Activated CD4-positive, alpha-beta T cell treated with anti-CD3 and anti-CD28 coated beads for 4 hours (primary cell): ENCODE measurements at places on chromosomes 1 and 21.

- DNase-seq, result no peak
These were observed 138.9 kb upstream of the DMRTA2 start for GRCh38 chr1:50562106-50562505.

DNA sequence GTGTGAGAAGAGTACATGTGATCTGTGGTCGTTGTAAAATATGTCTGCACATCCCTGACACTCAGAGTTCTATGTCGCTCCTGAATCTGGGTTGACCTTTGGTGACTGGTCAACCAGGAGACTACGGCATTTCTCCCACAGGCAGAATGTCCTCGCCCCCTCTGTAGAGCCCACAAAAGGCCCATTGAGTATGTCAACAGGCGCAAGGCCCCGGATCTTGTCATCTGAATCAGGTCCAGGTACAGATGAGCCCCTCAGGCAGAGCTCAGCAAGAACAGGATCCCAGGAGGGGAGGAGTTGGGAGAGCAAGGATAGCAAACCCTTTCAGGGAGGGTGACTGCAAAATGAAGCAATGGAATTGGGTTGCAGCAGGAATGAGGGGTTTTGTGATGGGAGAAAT, 126.5 kb downstream of the MATN1 start:
- no peak for DNase-seq

GRCh38 chr1:173388352-173388751, 88.8 kb upstream of the PRDX6 start:
- DNase-seq, result no peak

DNA sequence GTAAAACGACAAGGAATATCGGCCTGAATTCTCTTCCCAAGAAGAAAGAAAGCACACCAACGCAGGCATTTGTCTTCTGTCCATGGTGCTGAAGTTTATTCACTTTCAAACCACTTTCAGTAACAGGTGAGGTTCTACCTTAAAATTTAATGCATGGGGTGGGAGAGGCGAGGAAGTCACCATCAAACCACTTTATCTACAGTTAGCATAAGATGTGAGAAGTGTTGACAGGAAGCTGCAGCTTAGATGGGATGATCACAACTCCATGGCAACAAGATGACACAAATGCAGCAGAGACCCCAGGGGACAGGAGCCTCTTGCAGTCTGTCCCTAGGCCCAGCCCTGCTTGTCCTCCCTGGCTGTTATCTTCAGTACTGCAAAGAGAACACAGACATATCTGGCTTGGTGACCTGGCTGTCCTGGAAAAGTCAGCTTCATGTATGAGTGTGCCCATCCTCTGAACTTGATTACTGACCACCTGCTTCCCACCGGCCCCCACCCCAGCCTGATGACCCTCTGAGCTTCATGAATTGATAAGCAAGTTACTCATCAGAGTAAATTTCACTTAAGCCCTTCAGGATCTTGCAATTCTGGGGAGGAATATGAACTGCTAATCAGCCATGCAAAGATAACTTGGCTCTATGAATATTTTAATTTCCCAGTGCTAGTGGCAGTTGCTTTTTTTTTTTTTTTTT, 1.8 kb downstream of the NPPA start:
- no peak for DNase-seq

GRCh38 chr1:7294636-7295035, 476.5 kb upstream of the VAMP3 start:
- no peak for DNase-seq

GRCh38 chr1:69862906-69863305, 295.2 kb downstream of the LRRC7 start:
- no peak for DNase-seq

GRCh38 chr1:217275655-217276398, 355.1 kb downstream of the GPATCH2 start:
- DNase-seq, result no peak

GRCh38 chr1:175443332-175443731, 250.8 kb upstream of the KIAA0040 start:
- no peak for DNase-seq

DNA sequence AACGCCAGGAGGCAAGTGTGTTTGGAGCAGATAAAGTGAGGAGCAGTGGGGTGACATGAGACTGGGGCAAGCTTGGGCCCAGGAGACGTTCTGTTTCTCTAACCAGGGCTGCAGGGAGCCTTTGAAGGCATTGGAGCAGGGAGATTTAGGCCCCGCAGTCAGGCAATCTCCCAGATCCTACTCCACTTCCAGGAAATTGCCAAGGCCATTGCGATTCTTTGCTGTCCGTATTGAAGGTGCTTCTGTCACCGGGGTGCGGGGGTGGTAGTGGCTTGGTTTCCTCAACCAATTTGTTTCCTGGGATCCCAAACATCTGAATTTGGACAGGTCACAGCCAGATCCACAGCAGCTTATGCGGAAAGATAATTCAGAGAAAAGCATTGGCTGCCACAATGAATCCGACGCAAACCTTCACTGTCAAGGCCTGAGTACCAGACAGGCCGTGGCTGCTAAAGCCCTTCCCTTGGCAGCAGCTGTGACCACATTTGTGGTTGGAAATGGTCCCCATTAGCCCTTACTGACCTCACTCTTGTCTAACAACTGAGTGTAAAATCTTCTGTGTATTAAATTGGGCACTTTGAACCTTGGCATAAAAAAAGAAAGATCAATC, 385.6 kb downstream of the PTPRU start:
- DNase-seq, result no peak

DNA sequence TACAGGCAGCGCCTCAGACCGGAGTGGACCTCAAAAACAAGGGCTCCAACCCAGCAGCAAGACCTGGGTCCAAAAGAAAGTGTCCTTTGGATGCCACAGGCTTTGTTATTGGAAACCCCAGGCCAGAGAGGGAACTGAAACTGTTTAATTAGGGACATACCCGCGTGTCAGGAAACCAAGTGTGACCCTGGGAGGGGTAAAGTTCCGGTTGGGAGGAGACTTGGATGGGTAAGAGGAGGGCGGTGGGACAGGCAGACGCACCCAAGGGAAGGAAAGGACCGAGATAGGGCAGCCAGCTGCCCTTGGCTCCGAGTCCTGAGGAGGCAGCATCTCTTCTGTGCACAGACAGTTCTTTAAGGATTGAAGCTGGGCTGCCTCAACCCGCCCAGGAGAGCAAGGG, 71.4 kb downstream of the CDC7 start:
- DNase-seq, result no peak

GRCh38 chr1:60923389-60924087, 158.8 kb upstream of the NFIA start:
- DNase-seq, result no peak

- DNase-seq, result no peak
These were observed 22.5 kb upstream of the DPYD start for GRCh38 chr1:97943354-97943753.

DNA sequence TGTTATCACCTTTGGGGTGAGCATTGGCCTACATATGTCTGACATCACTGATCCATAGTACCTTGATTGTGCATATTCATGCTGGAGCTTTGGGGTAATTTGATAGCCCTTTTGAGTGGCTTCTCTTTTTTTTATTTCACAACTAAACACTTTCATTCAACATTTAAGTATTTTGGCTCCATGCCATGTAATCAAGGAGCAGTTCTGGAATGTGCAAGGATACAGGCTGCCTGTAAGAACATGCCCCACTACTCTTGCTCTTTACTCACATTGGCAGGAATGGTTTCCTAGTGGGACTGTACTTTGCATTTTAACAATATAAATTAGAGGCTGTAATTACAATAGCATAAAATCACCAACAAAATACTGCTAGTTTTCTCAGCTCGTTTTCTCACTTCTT, 300.7 kb upstream of the SPAG17 start:
- no peak for DNase-seq

DNA sequence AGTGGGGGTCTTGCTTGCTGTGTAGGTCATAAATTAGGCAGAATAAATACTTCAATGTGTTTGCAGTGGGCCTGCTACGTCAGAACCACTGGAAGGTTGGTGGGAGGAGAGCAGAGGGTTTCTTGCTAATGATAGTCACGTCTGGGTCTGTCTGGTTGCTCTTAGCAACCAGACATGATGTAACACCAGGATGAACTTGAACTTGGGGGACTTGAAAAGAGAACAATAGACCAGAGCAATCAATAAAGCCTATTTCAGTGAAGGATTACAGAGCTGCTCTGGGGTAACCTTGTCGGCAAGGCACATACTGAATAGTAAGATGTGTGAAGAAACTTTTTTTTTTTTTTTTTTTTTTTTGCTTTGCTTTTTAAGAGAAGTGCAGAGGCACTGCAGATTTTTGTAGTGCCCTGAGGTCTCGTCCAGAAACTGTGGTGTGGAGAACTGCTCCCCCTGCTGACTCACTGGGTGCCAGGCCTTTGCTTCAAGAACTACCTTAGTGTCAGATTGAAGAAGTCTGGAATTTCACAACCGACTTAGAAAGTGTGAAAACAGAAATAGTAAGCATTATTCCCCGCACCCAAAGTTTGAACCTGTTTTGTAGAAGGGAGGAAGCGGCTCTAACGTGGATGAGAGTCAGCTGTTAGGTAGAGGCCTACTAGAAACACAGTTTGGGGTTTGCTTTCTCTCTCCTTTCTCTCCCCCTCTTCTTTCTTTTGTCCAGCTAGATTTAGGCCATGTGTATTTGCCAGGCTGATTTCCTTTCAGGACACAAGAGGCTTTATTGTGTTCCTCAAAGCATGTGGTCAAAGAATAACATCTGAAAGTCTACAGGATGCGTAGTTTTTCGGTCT, 271.6 kb downstream of the TM2D1 start:
- DNase-seq, result peak; percentile 57

GRCh38 chr21:31289702-31290101, 54.4 kb downstream of the TIAM1 start:
- DNase-seq, result no peak

DNA sequence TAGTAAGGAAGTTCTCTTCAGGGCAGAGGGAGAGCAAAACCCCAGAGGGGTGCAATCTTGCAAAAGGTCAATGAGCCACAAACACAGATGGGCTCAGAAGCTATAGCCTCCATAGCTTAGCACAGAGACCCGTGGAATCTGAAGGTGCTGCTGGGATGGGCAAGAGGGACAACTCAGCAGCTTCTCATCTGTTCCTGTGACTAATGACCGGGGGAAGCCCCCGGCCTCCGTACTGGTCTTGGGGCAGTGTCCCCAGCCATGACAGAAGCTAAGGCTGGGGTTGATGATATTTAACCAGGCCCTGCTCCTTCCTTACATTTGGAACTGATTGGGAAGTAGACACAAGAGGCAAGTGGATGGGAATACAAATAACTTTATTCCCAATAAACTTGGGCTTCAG, 19.1 kb downstream of the EXOC8 start:
- DNase-seq, result no peak

DNA sequence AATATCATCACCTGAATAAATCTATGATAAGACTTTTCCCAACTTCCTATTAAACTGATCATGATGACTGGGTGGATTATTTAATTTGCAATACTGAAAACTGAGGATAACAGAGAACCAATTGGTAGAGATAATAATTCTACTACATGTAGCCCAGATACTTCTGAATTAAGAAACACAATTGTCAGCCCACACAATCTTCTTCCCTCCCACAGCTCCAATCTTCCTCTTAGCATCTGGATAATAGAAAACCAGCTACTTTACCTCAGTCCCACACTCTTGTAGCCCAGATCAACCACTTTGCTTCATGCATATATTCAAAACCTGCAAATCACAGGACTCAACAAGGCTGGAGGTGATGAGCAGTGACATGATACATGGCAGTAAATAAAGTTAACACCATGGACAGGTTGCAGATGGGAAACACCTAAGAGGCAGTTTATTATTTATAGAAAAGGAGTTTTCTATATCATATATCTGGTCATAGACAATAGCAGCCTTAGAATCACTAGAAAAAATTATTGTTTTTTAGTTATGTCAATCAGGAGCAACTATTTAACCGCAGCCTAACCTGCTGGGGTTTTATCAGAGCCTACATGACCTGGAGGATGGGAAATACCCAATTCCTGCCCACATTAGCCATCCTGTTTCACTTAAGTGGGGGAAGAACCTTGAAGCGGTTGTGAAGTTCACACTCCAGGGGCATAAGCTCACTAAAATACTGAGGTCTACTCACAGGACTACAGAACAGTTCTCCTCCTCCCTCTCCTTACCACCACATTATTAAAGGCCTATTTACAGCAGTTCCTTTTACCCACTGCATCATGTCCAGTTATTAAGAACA, 16.7 kb downstream of the FRRS1 start:
- no peak for DNase-seq

DNA sequence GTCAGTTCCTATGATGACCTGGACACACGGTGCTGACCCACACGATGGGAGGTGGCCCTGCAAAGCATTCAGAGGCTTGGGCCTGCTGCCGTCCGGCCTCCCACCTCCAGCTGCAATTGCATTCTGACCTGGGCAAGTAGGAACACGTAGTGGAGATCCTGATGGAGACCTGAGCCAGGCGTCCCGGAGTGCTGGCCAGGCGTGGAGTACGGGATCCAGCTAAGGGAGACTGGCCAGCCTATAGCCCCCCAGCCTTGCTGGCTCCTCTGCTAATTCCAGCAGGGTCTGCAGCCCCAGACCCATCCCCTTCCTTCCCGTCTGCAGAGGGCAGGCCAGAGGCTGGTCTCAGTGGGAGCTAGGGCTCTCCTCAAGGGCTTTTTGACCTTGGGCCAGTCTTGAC, 11.2 kb downstream of the CD46 start:
- no peak for DNase-seq

DNA sequence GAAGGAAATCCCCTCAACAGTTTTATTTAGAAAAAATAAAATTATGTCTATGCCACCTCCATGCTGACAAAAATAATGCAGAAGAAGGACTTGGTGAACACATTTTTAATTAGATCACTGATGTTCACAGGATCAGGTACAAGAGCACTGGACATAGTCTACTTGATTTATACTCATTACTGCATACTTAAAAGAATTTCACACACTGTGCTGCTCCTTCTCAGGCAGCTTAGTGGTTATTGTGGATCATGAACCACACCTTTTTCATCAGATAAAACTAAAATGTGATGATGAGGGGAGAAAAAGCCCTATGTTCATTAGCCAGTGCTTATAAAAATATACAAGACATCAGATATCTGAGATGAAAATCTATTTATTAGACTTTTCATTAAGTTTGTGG, 103.3 kb upstream of the DPH5 start:
- no peak for DNase-seq

- DNase-seq, result no peak
These were observed 32.7 kb downstream of the TFAP2E start for GRCh38 chr1:35605867-35606182.

DNA sequence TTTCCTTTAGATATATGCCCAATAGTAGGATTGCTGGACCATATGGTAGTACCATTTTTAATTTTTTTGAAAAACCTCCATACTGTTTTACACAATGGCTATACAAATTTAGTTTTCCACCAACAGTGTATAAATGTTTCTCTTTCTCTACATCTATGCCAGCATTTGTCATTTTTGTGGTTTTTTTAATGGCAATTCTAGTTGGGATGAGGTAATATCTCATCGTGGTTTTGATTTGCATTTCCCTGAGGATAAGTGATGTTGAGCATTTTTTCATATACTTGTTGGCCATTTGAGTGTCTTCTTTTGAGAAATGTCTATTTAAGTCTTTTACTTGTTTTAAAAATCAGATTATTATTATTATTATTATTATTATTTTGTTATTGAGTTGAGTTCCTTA, 35.5 kb downstream of the PLA2G4A start:
- DNase-seq, result no peak

GRCh38 chr1:65824103-65824502, 31.4 kb downstream of the PDE4B start:
- no peak for DNase-seq
